CD4-positive, alpha-beta T cell treated with Interleukin-6 for 4 hours (primary cell): ENCODE measurements at places on chromosomes 4 and X.

GRCh38 chr4:153332936-153333335, 11.6 kb upstream of the MND1 start:
- no peak for DNase-seq

DNA sequence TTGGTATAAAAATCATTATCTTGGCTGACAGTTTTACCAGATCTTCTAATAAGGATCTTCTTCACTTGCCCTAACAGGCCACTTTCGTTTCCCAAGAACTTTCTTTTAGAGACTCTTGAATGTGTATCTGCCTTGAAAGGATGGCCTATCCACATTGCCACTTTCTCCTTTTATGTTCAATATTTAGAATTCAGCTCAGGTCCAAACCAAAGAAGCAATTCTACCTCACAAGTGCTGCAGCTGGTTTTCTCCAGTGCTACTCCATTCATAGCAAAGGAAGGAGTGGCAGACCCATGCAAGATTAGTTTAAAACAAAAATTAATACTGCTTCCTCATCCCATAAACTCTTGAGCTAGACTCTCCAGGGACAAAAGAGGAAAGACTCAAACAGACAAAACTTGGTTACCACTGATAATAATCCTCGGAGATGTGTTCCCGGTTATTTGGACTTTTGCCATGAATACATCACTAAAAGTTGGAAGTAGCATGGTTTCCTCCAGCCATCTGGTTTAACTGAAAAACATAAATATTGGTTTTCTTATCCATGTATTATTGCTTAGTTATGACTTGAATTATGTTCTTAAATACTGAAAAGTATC, 401.8 kb downstream of the PABPC4L start:
- DNase-seq, result no peak

GRCh38 chr4:161403781-161404180, 760.0 kb downstream of the FSTL5 start:
- DNase-seq, result no peak

DNA sequence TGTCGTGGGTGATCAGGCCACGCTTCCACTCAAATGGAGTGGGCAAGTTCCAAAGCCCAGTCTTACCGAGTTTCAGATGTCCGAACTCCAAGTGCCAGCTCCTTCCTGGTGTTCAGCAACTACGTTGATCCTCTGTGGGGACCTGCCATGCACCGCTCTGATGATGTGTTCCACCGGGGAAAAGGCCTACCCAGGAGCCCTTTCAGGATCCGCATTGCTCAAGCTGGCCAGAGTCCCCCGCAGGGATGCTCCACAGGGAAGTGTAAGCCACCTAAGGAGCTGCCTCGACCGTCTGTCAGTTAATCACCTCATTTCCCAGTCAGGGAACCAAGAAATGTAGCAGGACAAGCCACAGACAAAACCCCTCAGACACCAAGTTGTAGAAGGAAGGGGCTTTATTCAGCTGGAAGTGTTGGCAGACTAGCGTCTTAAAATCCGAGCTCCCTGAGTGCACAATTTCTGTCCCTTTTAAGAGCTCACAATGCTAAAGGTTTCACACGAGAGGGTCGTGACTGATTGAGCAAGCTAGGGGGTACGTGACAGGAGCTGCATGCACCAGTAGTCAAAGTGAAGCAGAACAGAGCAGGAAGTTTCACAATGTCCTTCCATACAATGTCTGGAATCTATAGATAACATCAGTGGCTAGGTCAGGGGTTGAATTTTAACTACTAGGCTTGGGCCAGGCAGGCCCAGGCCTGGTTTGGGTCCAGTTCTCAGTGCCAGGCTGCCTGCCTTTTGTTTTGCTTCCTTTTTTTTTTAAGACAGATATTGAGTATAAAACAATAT, 126.2 kb upstream of the ZDHHC15 start:
- no peak for DNase-seq

DNA sequence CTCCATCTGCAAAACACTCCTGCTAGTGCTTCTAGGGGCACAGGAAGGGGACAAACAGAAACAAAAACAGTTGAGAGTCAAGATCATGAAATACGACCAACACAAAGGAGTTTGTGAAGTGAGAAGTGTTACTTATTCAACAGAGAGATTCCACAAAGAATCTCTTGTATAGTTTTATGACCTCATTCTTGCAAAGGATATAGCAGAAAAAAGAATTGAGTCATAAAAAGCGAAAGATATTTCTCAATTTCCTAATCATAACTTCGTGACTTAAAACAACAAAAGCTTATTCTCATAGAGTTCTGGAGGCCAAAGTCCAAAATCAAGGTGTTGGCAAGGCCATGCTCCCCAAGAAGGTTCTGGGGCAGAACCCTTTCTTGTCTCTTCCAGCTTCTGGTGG, 40.7 kb downstream of the TIGD4 start:
- no peak for DNase-seq

GRCh38 chr4:84878090-84878489, 88.4 kb downstream of the WDFY3 start:
- DNase-seq, result no peak

GRCh38 chr4:38752372-38752940, 30.3 kb downstream of the TLR10 start:
- DNase-seq, result no peak

DNA sequence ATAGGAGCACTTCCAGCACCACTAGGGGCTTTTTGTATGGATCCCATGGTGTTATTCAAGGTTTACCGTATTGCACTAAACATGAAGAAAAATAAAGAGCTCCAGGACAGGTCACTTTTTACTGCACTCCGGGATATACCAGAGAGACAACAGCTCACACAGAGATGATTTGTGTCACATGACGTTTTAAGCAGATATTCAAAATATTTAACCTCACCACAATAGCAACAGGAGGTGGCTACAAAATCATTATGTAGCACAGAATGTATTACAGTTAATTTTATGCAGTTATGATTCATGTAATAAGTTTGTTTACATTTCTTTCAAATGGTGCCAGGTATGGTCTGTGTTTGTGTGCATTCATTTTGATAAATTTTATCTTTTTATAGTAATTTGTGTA, 100.6 kb downstream of the LUZP4 start:
- no peak for DNase-seq

- DNase-seq, result no peak
Observed at GRCh38 chrX:5702890-5703289, 525.8 kb downstream of the NLGN4X start.

DNA sequence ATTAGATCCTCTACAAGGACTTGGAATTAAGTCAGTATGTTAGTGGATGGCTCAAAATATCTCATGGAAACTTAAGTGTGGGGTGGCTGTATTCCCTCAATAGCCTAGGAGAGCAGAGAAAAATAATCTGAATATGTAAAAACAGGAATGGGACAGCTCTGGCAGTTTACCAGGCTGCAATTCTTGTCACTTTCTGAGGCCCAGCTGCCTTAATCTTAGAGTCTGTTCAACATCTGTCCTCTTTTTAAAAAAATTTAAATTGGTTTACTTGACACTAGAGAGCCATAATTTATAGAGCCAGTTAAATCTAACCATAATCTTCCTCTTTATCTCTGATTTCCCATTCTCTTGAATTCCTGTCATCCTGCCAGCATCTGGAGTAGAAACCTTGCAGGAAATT, 109.2 kb upstream of the CXCL13 start:
- no peak for DNase-seq

GRCh38 chr4:35347276-35347675, 897.0 kb downstream of the ARAP2 start:
- DNase-seq, result no peak

GRCh38 chr4:184156163-184156920, 61.3 kb downstream of the ENPP6 start:
- DNase-seq, result no peak

- no peak for DNase-seq
Observed at GRCh38 chr4:183858011-183858615, 47.0 kb upstream of the STOX2 start.

- DNase-seq, result no peak
Observed at GRCh38 chr4:25941457-25942221, 27.6 kb downstream of the SMIM20 start.

- DNase-seq, result no peak
Observed at GRCh38 chrX:45756557-45756956, 555.9 kb upstream of the DIPK2B start.

GRCh38 chr4:85555206-85555605, 80.3 kb downstream of the ARHGAP24 start:
- DNase-seq, result no peak

- DNase-seq, result no peak
Observed at GRCh38 chr4:172489861-172490260, 676.7 kb downstream of the GALNTL6 start.

DNA sequence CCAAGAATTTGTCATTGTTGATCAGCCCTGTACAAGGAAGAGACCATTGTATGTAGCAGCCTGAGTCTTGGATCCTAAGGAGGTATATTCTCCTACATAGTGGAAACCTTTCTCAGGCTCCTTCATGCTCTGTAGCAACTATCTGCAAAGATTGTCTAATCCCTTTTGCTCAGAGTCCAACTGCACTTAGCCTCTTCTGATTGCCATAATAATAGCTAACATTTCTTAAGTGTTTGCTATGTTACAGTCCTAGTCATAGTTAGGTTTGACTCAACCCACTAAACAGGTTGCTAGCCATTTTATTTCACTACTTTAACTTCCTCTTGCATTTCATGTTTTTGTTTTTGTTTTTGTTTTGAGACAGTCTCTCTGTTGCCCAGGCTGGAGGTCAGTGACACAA, 50.8 kb upstream of the SLC16A2 start:
- no peak for DNase-seq
